ENCODE measurements at places on chromosomes 2 and 18.

DNA sequence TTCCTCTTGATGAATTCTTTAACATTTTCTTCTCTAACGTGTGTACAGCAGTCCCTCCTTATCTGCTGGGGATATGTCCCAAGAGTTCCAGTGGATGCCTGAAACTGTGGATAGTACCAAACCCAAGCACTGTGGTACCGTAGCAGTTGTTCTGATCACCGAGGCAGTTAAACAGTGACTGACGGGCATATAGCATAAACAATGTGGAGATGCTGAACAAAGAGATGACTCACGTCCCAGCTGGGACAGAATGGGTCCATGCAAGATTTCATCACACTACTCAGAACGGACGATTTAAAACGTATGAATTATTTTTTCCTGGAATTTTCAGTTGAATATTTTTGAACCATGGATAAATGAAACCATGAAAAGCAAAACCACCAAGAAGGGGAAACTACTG, 54.5 kb upstream of the SPAG16 start:
- DNase-seq, result peak; percentile 29

DNA sequence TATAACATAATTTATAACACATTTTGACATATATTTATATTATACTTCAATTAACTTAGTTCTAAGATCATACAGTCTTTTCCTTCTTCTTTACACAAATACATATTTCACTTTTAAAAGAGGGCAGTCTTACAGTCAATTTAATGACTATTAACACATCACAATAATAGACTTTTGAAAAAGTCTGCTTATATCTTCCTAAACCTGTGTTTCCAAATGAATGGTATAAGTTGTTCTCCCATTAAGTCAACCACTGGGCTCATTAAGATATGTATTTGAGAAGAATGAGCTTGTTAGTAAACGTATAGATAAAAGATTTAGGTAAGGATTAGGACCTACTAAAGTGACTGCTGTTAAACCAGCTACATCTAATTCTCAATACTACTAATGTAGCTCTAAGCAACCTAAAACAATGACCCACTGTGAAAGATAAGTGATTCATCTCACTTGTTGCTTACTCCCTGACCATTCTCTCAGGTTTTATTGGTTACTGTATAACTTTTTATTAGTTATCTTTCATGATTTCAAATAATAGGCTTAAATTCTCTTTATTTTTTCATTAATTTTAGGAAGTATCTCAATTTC, 27.0 kb downstream of the SLC40A1 start:
- DNase-seq, result no peak

DNA sequence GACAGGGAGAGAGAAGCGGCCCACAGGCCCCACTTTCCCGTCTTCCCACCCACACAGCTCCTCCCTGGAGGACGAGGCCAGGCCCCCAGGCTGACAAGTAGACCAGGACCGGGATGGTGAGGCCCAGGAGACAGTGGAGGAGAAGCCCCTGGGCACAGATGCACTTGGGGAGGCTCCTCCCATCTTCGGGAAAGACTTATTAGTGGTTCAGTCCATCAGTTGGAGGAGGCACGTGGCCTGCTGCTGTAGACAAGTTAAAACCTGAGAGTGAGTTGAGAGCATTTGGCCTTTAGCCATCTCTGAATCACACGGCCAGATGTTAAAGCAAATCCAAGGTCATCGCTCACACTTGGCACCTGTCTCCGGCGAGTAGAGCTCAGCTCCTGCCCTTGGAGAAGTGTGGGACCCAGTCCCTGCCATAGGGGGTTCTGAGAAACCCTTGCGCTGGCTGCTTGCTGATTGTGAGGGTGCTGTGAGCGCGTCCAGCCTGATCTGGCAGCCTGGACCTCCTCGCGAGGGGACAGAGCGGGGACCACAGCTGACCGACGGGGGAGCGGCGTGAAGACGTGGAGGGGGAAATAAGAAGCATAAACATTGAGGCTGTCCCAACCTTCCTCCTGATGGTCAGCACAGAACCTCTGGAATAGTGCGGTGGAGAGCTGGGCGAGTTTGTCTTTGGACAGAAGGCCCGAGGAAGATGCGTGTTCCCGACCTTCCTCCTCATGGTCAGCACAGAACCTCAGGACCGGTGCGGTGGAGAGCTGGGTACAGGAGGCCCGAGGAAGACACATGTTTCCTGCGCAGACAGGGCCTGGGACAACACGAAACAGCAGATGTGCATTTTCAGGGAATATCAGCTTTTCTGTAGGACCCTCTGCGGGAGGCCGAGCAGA, 24.7 kb upstream of the ALLC start:
- no peak for DNase-seq

DNA sequence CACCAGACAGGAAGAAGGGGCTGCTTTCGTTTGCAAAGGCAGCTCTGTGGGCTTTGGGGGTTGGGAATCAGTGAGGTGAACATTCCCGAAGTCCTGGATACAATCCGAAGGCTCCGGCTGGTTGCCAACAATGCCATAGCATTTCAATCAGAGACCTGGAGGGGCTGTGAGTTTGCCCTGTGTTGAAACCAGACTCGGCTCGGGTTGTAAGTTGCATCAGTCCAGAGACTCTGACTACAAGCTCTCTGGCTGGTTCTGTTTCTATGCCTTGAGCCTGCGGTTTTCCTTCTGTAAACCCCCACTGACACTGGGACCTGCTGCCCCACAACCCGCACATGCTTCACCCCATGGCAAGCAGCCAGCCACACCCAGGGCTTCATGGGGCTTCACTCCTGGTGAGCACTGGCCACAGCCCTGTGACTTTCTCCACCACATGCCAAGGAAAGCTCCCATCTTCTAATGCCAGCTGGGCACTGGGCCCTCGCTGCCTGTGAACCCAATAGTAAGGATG, 85.7 kb upstream of the ODC1 start:
- no peak for DNase-seq

DNA sequence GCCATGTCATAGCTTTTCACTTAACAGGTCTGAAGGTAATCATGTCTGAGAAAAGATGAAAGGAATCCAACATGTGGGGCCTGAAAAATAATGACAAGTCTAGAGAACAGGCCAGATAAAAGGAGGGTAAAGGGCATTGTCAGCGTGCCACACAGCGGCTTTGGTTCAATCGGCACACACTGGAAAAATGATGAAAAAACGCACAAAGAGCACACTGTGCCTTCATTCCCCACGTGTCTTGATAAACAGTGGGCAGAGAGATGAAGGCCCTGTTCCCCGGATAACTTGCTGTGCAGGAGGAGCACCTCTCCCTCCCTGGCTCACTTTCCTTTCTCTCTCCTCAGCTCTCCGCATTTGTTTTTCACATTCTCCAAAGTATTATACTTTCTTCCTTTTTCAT, 766.3 kb downstream of the TDRD15 start:
- no peak for DNase-seq

- DNase-seq, result no peak
These were observed 7.5 kb upstream of the DLX2 start for GRCh38 chr2:172109988-172110811.

DNA sequence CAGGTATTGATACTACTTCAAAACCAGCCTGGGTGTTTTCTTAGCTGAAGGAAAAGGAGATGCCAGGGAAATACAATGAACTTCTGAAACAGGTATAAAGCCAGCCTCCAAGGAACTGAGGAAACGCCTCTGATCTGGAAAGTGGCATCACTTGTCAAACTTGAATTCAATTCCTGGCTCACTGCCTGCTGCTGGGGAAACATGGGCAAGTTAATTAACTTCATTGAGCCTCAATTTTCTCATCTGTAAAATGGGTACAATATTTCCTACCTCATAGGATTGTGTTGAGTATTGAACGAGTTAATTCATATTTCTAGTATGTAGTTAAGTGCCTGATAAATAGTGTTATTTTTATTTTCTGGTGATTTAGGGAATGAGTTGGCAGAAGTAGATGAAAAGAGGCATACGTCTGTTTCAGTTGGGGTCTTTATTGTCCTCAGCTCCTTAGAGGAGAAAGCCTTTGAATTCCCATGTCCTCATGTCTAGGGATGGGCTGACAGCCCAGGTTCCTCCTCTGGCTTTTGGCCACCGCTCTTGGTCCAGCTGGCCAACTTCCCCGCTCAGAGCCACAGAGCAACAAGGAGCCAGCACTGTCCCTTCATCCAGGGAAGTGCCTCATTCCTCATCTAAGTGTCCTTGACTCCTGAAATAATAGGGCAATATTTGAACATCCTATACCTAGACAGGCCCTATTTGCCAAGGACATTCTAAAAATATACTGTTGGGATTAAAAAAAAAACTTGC, 210.5 kb upstream of the GATA6 start:
- no peak for DNase-seq

GRCh38 chr2:186848873-186849578, at the start of gene ZSWIM2:
Gene ZSWIM2 (minus strand): TSS chr2:186849170. CDS start chr2:186849130, 40 bp downstream.
- DNase-seq, result peak; percentile 75

DNA sequence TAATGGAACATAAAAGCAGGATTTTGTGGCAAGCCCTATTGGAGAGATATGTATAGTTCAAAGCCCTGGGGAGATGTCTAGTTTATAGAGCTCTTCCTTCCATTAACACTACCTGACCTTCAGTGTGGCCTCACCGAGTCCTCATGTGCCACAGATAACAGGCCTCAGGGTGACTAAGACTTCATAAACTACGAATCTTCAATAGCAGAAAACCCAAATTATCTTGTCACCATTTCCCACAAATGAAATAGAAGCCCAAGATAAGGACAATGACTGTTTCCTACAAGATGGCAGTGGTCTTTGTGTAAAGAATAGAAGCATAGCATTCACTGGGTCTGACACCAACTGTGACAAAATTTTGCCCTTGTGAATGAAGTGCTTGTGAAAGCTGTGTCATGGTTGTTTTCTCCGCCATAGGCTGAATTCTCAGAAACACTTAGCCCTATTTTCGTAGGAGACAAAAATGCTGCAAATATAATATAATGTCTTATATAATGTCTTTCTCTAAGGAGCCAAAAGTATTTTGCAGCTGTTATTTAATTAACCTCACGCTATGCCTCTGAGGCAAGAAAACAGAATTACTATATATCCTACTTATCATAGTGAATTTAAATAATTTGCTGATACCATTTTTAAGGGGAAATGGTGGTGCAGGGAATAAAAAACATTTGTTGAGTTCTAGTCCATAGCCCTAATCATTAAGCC, 136.7 kb upstream of the CWC22 start:
- DNase-seq, result no peak

GRCh38 chr2:218471036-218471435, 52.1 kb downstream of the VIL1 start:
- no peak for DNase-seq

- DNase-seq, result no peak
These were observed 67.5 kb upstream of the SCG2 start for GRCh38 chr2:223669453-223670225.

- DNase-seq, result no peak
These were observed 5.7 kb upstream of the KRCC1 start for GRCh38 chr2:88061295-88061694.

GRCh38 chr2:160015746-160016145, 46.7 kb downstream of the PLA2R1 start:
- no peak for DNase-seq

DNA sequence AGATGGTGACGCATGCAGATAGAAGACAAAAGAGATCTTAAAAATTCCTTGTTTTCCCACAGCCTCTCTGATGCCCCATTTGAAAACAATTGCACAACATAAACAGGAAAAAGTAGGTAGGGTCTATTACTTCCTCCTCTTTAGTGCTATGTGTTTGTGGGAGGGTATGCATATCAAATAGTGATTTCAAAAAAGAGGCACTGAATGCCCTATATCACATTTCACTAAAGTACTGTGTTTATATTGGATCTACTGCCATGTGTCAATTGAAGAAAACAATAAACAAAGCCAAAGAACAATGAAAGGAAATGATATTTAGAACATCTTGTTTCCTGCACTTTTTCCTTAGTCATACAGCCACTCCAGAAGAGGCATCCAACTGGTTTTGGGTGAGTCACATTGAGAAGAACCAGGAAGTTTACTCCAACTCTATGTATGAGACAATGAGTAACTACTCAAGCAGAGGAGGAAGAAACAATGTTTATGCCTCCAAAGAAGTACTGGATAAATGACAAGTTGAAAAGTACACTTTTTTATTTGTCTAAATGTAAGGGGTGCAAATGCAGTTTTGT, 583.6 kb downstream of the FBXO15 start:
- DNase-seq, result no peak

DNA sequence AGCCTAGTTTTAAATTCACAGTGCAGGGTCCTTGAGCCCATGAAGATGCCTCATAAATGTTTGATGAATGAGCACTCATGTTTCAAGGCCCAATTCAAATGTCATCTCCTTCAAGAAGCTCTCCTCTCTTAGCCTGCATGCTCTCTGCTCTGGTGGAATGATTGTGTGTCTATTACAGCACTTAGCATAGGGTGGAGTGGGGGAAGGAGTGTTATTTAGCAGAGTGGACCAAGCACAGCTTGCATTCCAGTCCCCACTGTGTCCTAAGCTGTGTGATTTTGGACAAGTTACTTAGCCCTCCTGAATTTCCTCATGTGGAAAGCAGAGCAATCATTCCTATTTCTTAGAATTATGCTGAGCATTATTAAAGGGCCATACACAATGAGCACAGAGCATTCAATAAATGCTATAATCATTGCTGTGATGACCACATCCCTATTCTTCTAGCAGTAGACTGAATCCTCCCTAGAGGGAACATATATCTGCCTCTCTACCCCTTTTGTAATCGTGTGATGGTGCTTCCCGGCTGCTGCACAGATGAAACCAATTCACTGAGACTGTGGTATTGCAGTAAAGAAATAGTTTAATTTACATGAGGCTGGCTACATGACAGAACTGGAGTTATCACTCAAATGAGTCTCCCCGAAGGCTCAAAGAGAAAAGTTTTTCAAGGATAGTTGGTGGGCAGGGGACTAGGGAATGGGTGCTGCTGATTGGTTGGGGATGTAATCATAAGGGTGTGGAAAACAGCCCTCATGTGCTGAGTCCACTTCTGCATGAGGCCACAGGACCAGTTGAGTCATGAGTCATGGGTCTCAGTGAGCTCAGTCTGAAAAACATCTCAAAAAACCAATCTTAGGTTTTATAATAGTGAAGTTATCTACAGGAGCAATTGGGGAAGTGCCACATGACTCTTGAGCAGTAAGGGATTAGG, 173.4 kb upstream of the NDUFV2 start:
- DNase-seq, result no peak

GRCh38 chr2:70094171-70094977, 7.1 kb downstream of the PCBP1 start:
- DNase-seq, result no peak

GRCh38 chr2:196984903-196985302, 58.4 kb upstream of the PGAP1 start:
- DNase-seq, result no peak

GRCh38 chr2:33167622-33168245, 221.0 kb downstream of the LTBP1 start:
- no peak for DNase-seq

DNA sequence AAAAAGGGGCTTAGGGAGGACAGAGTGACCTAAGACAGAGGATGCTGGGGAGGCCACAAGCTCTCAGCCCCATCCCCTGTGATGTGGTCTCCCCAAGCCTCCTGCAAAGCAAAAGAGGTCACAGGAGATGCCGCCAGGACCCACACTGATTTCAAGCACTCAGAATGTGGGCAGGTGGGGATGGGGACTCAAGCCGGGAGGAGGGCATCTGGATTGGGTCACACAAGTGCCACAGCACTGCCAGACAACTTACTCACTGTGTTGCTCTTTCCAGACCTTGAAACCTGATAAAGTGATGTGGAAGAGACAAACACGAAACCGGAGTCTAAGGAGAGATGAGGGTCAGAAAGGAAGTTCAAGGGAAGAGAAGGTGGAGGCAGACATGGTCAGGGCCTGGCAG, 95.7 kb downstream of the TTC32 start:
- no peak for DNase-seq

All from AG08395 (cell line).